Activated CD4-positive, alpha-beta memory T cell treated with anti-CD3 and anti-CD28 coated beads, Interleukin-2, amount 10 ng/mL, durations not matched to agents 7 days and 5 days (primary cell): ENCODE measurements at places on chromosomes 3 and 15. TPM values are rescaled to one million over a fixed set of nuclear protein-coding genes. Genes with fewer than 3 reads are reported as not detected.

DNA sequence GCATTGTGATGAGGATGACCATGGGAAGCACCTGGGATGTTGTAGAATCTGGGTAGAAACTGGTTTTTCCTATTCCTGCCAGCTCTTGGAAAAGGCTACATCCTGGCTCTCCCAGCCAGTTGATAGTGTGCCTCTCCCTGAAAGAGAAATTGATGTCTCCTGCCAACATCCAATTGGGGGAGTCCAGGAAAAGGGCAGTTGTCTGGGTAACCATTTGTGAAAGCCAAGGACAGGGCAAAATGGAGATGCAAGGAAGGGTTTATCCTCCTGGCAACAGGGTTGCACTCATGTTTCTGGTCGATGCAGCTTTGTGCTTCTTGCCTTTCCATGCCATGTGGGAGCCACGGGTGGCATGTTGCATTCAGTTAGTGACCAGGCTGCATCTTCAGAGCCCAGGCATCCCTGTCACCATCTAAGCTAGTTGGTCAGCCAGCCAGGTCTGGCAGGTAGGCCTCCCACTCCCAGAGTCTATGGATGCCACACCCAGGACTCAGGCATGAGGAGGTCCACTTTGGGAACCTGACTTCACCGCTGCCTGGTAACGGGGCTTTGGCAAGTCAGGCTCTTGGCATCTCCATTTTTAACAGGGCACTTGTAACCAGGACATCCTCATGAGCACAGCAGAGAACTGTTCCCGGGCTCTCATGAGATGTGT is 153.5 kb downstream of the DNAJB8 start:
- no peaks in the 10 kb centered on the region for H3K27me3 ChIP-seq
- peaks cover 14% of the 10 kb centered on the region for H3K4me1 ChIP-seq
- no peak for DNase-seq

CCR8 gene
- 7.6 TPM for total RNA-seq

- H3K4me1 ChIP-seq, result no peaks in the 10 kb centered on the region
- H3K27ac ChIP-seq, result no peak overlapping the region
- no peak overlapping the region for H3K4me3 ChIP-seq
- no peaks in the 10 kb centered on the region for H3K36me3 ChIP-seq
- H3K27me3 ChIP-seq, result no peaks in the 10 kb centered on the region
- no peak for DNase-seq
Observed at GRCh38 chr3:29335438-29335837, 54.6 kb downstream of the RBMS3 start.

LSAMP gene
- total RNA-seq, result not detected

GOLGA8Q gene
- total RNA-seq, result 2.4 TPM

CEP19 gene
- total RNA-seq, result 5.3 TPM

DNA sequence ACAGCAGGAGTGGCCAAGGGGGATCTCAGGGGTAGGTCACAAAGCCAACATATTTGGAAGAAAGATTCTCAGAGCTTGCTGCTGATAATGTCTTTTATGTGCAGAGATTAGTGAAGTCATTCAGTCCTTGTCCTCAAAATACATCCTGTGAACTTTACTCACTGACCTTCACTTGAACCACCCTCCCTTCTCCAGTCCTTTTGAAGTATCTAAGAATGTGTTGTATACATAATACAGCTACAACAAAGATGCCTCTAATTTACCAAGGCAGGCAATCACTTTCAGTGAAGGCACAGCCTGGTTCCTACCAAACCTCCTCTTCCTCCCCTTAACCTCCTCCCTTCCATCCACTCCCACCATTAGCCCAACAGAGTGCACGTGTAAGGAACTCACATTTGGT is 38.3 kb downstream of the ETV5 start:
- H3K27ac ChIP-seq, result no peak overlapping the region
- H3K36me3 ChIP-seq, result no peaks in the 10 kb centered on the region
- DNase-seq, result no peak
- no peak overlapping the region for H3K4me3 ChIP-seq
- H3K27me3 ChIP-seq, result peaks cover 33% of the 10 kb centered on the region
- peaks cover 5% of the 10 kb centered on the region for H3K4me1 ChIP-seq

GRCh38 chr15:97072545-97072944 is 742.0 kb downstream of the NR2F2 start:
- no peak overlapping the region for H3K4me3 ChIP-seq
- DNase-seq, result no peak
- no peaks in the 10 kb centered on the region for H3K27me3 ChIP-seq
- H3K27ac ChIP-seq, result no peak overlapping the region

C2CD4A gene
- total RNA-seq, result 0.23 TPM

GOLGA6A gene
- not detected for total RNA-seq

GNAI2 gene
- total RNA-seq, result 493 TPM

GORASP1 gene
- total RNA-seq, result 52.0 TPM

TMEM207 gene
- total RNA-seq, result not detected

DNA sequence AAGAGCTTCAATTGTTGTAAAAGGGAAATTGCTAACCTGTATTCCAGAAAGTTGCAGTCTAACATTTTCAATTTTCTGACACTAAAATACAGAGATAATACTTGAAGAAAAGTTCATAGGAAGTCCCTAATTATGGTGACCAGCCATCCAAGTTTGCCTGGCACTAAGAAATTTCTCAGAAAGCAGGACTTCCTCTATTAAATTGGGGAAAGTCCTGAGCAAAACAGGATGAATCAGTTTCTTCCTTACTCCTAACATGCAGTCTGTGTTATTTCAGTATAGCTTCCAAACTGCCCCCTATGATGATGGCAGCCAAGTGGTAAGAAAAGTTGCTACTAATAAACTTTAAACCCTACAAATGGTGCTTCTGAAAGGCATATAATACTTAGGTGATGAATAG is 133.5 kb upstream of the SGO1 start:
- DNase-seq, result no peak
- no peak overlapping the region for H3K27ac ChIP-seq
- no peak overlapping the region for H3K4me3 ChIP-seq
- H3K27me3 ChIP-seq, result no peaks in the 10 kb centered on the region

- no peak overlapping the region for H3K27ac ChIP-seq
- DNase-seq, result no peak
- H3K27me3 ChIP-seq, result no peaks in the 10 kb centered on the region
- no peaks in the 10 kb centered on the region for H3K4me1 ChIP-seq
Observed at GRCh38 chr3:8069471-8069870, 432.2 kb upstream of the LMCD1 start.

DNA sequence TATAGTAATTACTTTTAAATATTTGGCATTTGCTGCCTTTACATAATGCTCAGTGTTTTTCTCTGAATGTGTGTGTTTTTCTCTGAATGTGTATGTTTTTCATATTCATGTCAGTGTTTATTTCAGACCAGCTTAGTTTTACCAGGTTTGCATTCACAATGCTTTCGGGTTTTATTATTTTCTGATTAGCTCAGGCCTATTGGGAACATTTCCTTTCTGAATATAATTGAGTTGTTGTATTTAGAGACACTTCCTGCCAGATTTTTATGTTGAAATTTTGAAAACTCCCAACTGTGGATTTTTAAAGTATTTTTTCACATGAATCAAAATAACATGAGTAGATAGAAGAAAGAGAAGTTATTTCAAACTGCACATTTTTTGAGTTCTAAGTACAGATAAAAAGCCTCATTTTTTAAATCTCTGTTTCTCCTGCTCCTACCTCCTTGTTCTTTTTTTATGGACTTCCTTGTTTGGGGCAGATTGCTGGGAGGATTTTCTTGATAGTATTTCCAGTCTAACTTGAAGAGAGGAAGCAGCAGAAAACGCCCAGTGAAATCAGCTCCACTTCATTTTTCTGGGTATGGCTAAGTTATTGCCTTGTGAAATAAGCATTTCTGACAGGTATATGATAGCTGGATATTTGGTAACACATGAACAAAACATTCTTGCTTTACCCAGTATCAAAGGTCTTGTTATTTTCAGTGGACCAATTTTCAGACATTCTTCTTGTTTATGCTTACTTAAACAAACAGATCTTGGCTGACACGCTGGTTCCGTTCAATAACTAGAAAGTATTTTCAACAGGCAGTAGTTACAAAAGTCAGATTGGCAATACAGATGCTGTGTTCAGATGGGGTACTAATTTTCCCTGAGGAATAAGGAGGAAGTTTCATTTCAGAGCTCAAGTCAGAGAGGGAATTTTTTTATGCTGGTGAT is 70.7 kb downstream of the RIOX2 start:
- no peak overlapping the region for H3K27ac ChIP-seq
- H3K27me3 ChIP-seq, result no peaks in the 10 kb centered on the region
- DNase-seq, result no peak

GPR176 gene
- total RNA-seq, result 0.08 TPM

DNA sequence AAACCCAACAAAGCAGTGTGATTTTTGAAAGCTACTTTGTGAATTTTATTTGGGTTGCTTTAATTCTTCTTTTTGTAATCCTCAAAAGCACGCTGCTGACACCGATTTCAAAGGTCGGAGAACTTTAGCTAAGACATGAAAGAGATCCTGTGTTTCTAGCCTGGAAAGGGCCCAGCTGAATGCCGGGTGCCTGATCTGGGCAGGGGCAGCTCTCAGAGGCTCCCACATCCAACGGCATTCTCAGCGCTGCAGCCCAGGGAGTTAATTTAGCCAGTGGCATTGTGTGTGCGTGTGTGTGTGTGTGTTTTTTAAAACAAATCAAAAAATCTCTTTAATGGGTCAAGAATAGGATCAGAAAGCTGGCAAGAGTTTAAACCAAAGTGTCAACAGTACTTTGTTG is 6.6 kb downstream of the RBP1 start:
- no peak overlapping the region for H3K4me3 ChIP-seq
- no peak for DNase-seq
- H3K27ac ChIP-seq, result no peak overlapping the region

IDH2 gene
- total RNA-seq, result 218 TPM

DNA sequence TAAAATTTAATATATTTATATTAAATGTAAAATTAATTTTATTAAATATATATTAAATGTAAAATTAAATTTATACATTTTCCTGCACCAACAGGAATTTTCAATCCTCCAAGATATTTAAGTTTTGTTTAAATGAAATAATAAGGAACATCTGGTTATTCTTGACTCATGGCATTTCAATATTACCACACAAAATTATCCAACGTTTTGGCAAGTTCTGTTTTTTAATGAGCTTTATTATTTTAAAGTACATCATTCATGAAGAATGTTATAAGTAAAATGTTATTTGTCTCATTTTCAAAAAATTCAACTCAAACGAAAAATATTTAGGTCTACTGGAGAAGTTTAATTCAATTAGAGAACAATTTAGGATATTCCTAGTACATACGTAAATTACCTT is 811.4 kb downstream of the NAALADL2 start:
- no peak for DNase-seq
- no peak overlapping the region for H3K4me3 ChIP-seq
- H3K4me1 ChIP-seq, result no peaks in the 10 kb centered on the region
- no peak overlapping the region for H3K27ac ChIP-seq

RAB6B gene
- total RNA-seq, result 3.3 TPM

GOLGA8G gene
- not detected for total RNA-seq
